ENCODE measurements at places on chromosomes 1 and 21.

GRCh38 chr1:83836543-83836942, 162.4 kb downstream of the TTLL7 start:
- no peak for DNase-seq

GRCh38 chr1:211749251-211749650, 73.8 kb upstream of the NEK2 start:
- no peak for DNase-seq

- DNase-seq, result no peak
Observed at GRCh38 chr1:172322219-172323061, 98.0 kb upstream of the C1orf105 start.

DNA sequence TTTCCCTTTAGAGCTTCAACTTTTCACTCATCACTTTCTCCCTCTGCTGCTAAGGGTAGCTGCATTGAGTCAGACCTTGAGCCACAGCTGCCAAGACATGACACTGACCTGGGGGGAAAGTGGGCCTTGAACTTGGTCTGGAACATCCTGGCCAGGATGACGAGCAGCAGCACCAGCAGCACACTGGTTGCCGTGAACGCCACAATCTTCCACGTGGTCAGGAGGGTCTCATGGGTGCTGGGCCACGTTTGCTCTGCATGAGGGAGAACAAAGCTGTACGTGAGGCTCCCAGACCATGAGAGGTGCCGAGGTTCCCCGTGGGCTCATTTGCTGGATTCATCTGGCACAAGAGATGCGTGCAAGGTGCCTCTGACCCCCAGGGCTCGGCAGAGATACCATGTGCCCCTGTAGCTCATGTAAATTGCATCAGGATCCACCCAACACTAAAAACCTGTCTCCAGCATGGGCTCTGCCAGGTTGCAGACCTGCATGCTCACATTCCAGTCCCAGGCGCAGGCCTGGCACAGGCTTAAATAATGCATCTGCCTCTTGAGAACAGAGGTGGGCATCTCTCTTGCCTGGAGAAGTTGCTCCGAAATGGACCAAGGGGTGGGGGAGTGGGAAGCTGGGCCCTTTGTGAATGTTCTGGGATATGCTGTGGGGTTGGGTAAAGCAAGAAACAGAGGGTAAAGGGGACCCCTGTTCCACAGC, 84.6 kb upstream of the TLR5 start:
- no peak for DNase-seq

- DNase-seq, result no peak
Observed at GRCh38 chr1:244583358-244583982, 69.5 kb upstream of the DESI2 start.

- no peak for DNase-seq
Observed at GRCh38 chr1:43994794-43995790, 3.7 kb downstream of the CCDC24 start.

All from SIG-M5 (cell line).